Activated T-cell treated with anti-CD3 and anti-CD28 coated beads, Interleukin-2, amount 50 U/mL, for 48 hours (primary cell): ENCODE measurements at places on chromosomes 7 and 10.

GRCh38 chr10:69160809-69161241 lies 19.2 kb upstream of the SUPV3L1 start:
- no peak for DNase-seq

DNA sequence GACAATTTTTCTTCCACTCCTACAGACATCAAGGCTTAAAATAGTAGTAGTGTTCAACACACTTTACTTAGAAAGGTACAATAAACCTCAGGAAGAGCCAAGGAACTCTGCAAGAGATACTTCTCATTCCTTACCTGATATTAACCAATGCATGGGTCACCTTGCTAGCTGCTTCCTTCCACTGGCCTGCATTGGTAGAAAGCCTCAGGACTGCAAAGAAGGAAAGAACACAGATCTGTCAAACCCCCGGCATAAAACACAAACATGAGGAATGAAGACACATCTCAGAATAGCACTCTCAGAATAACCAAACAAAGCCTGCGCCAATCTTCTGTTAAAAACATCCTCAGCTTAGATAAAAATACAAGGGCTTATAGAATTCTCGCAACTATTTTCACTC lies 96.1 kb upstream of the KCNIP2 start:
- no peak for DNase-seq

GRCh38 chr10:101848894-101849351 lies 5.3 kb upstream of the KCNIP2 start:
- DNase-seq, result no peak

GRCh38 chr10:34732926-34733325 lies 82.2 kb downstream of the PARD3 start:
- no peak for DNase-seq

GRCh38 chr7:5394264-5395105 lies 29.1 kb downstream of the TNRC18 start:
- no peak for DNase-seq

GRCh38 chr7:158856883-158857668 lies 718 bp downstream of the DYNC2I1 start:
- no peak for DNase-seq

- no peak for DNase-seq
These were observed 69.0 kb upstream of the PDCD4 start for GRCh38 chr10:110802551-110803238.

DNA sequence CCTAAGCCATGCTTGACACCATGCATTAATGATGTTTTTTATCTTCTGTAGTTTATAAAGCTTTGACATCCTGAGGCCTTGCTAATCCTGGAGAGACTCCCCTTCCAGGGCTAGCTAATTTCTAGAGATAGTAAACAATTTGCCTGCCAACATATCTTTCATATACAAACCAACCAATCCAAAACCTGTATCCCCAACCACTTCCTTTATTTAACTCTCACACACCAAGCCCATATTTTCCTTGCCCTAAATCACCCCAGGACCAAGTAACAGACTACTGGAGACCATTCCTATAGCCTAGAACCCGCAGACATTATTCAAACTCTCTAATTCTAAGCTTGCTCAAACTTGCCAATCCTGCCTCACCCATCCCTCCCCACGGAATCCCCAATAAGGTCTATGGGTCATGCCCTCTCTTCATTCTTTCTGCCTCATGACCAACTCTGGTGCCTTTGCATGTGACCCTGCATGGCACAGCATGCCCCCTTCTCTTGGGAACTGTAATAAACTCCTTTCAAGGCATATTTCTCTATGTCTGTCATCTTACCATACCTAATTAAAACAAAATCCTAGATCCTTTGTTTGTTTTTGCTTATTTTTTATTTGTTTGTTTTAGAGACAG lies 116.6 kb upstream of the CACUL1 start:
- DNase-seq, result no peak

DNA sequence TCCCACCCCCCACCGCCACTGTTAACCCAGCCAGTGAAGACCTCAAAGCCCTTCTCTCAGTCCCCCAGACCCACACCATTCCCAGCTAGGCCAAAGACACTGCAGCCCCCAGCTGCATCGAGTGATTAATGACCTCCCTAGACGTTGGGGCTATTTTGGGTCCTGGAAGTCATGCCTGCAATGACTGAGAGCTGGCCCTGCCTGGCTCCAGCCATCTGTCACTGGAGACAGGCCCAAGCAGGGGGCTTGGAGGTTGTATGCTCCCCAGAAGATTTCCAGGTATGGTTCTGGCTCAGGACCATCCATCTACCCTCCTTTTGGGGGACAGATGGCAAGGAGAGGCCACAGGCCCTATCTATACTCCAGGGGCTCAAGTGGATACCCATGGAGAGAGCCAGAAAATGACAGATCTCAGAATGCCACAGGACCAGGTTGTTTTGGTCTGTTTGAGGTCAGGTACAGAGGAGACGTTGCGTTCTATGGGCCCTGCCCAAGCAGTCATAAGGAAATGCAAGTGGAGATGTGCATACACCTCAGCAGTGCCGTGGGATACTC lies 5.1 kb downstream of the KCNIP2 start:
- DNase-seq, result no peak

DNA sequence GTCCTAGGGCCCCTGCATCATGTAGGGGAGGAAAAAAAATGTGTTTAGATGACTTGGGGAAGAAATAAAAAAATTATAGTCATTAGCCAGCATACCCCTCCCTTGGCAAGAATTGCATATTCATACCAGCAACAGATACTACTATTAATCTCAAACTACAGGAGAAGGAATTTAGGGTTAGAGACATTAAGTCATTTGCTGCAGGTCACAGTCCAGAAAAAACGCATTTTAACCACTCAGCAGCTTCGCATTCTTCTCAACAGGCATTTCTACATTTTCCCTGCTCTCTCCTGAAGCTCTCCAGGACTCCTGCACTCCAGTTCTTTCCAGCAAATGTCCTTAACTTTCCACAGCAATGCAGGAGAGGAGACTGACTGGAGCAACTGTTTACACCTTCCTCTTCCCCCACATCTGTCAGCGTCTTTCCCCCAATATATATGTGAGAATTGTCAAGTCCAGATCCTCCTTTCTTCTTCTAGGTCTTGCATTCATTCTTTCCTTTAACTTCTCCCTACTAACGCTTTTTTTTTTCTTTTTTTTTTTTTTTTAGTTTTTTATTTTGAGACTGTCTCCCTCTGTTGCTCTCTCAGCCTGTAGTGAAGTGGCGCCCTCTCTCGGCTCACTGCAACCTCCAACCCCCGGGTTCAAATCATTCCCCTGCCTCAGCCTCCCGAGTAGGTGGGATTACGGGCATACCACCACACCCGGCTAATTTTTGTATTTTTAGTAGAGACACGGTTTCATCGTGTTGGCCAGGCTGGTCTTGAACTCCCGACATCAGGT lies 35.6 kb downstream of the PRPS1L1 start:
- DNase-seq, result peak; percentile 54

DNA sequence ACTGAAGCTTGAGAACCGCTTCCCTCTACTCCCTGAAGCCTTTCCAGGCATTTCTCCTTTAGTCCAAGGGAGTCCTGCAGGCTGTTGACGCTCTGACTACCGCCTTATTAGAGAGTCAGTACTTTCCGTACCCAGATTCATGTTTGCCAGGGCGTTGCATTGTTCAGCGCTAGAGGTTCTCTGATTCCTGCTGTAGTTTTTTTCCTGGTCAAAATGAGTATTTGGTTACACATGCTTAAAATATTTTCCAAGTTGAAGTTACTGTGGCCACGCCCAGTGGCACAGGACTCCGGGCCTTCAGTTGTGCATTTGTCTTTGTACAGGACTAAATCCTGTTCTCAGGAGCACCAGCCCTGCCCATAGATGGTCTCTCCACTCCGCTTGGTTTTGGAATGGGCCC lies 7.9 kb downstream of the MTURN start:
- no peak for DNase-seq

DNA sequence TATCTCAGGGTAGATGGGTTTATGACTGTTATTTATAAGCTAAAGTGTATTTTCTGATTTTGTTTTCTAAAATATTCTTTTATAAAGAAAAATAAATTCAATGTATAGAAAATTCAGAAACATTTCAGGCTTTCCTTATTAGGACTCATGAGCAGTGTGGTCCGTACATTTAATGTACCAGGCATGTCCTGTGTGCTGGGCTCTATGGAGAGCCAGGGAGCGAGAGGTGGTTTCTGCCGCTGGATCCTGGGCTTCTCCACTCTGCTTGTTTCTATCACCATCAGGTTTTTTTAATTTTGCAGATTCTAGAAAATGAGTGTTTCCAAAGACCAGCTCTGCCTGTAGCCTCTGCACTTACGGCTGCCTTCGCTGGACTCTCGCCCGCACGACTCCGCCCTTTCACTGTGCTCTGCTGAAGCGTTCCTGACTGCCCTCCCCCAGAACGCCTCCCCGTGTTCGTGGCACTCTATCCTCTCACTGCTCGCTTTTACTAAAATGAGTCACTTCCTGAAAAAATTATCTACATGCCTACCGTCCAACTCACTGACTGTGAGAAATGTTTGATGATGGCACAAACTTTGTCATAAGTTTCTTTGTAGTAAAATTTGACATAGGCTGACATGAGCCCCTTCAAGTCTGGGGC lies 188.5 kb downstream of the ZMYND11 start:
- DNase-seq, result peak; percentile 64

- DNase-seq, result no peak
These were observed 51.0 kb upstream of the NOBOX start for GRCh38 chr7:144454256-144455039.

GRCh38 chr10:110863361-110863760 lies 8.4 kb upstream of the PDCD4 start:
- no peak for DNase-seq

- DNase-seq, result no peak
These were observed 4.6 kb downstream of the SOSTDC1 start for GRCh38 chr7:16460789-16461493.

- DNase-seq, result no peak
These were observed 1.4 kb upstream of the NOS3 start for GRCh38 chr7:150989456-150989855.

DNA sequence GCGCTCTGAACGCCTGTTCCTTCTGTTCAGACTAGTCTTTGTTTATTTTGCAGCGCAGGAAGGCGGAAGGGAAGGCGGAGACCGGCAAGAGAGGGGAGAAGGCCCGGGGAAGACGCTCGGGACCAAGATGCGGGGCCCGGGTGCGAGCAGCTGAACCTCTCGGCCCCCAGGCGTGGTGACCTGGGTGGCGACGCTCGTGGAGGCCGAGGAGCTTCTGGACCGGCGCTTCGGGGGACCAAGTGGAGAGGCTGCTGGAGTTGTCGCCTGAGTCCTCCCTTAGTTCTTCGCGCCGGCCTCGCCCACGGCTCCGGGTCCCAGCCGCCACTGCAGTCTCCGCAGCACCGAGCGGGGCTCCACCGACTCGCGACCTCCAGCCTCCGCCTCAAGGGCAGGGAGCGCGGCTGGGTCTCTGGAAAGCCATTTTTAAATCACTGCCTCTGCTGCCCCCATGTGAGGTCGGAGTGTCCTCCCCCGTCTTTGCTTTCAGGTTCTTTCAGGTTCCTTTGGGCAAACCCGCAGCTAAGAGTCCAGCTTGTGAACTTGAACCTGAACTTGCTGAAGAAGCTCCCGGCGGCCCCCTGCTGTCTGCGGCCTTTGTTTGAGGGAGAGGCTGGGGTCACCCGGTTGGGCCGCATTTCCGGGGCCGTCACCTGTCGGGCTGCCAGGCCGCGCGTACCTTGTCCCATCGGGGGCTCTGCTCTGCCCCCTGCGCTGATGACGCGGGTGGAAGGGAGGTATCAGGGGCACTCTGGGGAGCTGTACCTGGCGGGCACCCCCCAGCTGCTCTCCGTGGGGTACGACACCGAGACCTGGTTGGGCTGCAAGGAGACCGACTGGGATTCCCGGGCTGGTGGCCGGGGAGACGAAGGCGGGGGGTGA lies 136.0 kb downstream of the KIF20B start:
- peak; percentile 53 for DNase-seq

DNA sequence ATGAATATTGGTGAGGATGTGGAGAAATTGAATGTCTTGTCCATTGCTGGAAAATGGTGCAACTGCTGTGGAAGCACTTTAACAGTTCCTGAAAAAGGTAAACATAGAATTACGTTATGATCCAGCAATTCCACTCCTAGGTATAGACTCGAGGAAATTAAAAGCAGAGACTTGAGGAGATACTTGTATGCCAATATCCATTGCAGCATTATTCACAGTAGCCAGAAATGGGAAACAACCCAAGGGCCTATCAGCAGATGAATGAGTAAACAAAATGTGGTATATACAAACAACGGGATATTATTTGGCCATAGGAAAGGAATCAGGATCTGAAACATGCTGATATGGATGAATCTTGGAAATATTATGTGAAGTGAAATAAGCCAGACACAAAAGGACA lies 32.5 kb upstream of the MTURN start:
- DNase-seq, result no peak

DNA sequence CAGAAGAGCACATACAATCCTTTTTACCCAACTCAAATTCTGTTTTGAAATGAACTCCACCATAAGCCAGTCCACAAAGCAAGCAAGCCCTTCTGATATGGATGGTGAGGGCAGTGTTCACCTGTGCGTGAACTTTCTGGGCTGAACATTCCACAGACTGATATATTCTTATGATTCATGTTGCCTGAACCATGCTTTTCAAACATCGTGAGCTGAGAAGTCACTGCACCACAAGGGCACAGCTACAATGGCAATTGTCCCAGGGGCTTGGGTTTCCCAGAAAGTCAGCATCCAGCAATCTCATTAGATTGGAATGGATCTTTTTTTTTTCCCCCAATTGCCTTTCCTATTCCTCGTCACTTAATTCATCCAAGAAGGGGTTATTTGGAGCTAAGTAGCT lies 86.9 kb upstream of the ZNF438 start:
- no peak for DNase-seq

DNA sequence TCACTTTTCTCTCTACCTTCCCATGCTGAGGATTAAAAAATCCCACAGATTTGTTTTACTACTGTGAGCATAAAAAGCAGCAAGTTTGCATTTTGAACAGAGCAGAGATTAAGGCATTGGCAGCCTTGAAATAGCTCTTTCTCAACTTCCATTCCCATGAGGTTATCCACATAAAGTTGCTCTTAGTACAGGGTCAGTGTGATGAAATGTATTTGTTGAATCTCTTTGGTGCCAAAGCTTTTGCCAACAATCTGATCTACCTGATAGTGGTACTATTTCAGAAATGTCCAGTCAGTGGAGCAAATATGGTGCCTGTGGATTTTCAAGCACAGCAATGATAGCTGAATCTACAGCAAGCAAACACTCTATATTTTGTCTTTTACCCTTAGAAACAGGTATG lies 254.8 kb downstream of the INHBA start:
- no peak for DNase-seq

- DNase-seq, result no peak
These were observed 136.7 kb downstream of the PDE1C start for GRCh38 chr7:31933481-31933880.

DNA sequence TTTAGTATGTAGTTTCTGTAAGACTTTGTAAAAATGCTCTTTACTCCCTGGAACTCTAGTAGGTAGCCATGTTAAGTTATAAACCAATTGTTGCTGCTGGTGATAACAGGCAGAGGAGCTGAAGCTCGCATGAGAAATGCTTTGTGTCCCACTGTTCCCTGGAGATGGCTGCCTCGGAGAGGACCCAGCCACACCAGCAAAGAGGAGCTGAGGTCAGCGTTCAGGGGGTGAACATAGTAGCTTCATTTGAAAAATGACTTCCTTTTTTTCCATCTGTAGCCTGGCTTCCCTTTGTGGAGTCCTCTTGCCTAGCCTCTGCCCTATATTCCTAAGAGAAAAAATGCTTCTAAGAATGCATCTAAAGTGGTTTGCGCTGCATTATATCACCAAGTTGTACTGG lies 20.3 kb downstream of the CELF2 start:
- DNase-seq, result no peak

GRCh38 chr7:146728611-146729010 lies 612.0 kb downstream of the CNTNAP2 start:
- DNase-seq, result no peak
